Bronchial epithelial cell (primary cell): ENCODE measurements at places on chromosomes 7 and 10.

- DNase-seq: no peak
Measured at GRCh38 chr7:69162931-69163670, 435.2 kb upstream of the AUTS2 start.

GRCh38 chr7:129771928-129772479 is 160.5 kb downstream of the NRF1 start:
- DNase-seq: no peak

GRCh38 chr10:72245949-72246525 is 27.7 kb upstream of the DDIT4 start:
- DNase-seq: no peak

- no peak for DNase-seq
Measured at GRCh38 chr10:29317027-29317420, 28.2 kb downstream of the LYZL1 start.

GRCh38 chr7:94228678-94229077 is 166.0 kb upstream of the COL1A2 start:
- DNase-seq: no peak
